Natural killer cell treated with Interleukin-12 subunit alpha and Interleukin-12 subunit beta and Interleukin-15 and Interleukin-18, amount 100 ng/mL, for 72 hours (primary cell): ENCODE measurements at places on chromosomes 13 and 19. TPM values are rescaled to one million over a fixed set of nuclear protein-coding genes. Genes with fewer than 3 reads are reported as not detected.
A peak's percentile ranks its signal among the peaks of the same experiment; 100 is the strongest.

The ACTMAP gene
- total RNA-seq, result 10.9 TPM

The LPAR6 gene
- total RNA-seq, result 16.5 TPM

The C19orf81 gene
- total RNA-seq, result not detected

The VSIG10L gene
- 1.0 TPM for total RNA-seq

DNA sequence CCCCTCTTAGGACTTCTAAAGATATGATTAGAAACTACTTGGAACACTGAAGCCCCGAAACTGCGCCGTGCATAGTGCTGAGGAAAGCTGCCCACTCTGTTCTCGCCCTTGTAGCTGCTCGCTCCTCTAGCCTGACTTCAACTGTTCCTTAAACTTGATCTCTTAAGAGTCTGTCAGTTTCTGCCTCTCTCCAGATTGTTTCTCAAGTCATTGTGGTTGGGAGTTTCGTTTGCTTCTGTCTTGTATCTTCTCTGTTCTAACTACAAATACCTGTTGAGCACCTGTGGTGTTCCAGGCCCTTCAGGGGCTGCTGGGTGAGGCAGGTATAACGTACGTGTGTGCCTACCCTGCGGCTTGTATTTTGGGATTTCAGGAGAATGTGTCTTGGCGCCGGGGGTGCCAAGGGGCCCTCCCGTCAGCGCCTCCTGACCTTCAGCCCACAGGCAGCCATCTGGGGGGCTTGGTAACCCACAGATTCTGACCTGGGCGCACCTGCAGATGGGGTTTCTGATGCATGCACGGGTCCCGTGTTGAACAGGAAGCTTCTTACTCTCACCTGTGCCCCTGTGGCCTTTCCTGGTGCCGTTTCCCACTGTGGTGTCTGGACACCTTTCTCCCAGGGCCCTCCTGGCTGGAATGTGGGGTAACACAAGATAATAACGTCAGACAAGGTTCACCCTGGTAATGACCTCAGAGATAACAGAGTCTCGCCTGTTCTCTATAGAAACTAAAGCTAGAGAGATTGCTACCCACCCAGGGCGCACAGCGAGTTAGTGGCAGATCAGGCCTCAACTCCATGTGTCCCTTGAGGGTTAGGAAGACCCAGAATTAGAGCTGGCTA lies 17.2 kb upstream of the DCUN1D2 start:
- H3K4me1 ChIP-seq, result peaks cover 14% of the 10 kb centered on the region
- H3K36me3 ChIP-seq, result peaks cover 25% of the 10 kb centered on the region
- no peak for DNase-seq
- no peak overlapping the region for H3K4me3 ChIP-seq

DNA sequence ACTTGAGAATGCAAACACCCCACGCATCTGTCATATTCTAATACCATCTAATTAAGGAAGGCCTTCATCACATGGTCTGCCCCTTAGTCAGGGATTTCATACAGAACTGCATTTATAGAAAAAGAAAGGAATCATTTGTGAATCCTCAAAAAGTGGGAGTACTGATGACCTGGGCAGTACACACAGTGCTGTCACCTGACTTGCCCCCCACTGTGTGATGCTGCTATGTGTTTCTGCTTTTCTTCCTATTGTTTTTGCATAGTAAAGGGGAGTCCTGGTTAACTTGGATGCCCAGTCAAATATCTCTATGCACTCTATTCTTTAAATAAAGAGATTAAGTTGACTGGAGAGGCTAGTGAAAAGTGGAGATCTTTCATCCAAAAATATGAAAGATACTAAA lies 1921.2 kb upstream of the PRR20A start:
- DNase-seq, result no peak
- no peaks in the 10 kb centered on the region for H3K4me1 ChIP-seq
- H3K4me3 ChIP-seq, result no peak overlapping the region

- no peaks in the 10 kb centered on the region for H3K36me3 ChIP-seq
Measured at GRCh38 chr13:80889829-80890228, 548.9 kb upstream of the SPRY2 start.

GRCh38 chr19:48379058-48379457 lies 12.3 kb downstream of the KDELR1 start:
- H3K36me3 ChIP-seq, result no peaks in the 10 kb centered on the region
- H3K27ac ChIP-seq, result no peak overlapping the region
- no peaks in the 10 kb centered on the region for H3K4me1 ChIP-seq
- DNase-seq, result no peak
- H3K4me3 ChIP-seq, result no peak overlapping the region

DNA sequence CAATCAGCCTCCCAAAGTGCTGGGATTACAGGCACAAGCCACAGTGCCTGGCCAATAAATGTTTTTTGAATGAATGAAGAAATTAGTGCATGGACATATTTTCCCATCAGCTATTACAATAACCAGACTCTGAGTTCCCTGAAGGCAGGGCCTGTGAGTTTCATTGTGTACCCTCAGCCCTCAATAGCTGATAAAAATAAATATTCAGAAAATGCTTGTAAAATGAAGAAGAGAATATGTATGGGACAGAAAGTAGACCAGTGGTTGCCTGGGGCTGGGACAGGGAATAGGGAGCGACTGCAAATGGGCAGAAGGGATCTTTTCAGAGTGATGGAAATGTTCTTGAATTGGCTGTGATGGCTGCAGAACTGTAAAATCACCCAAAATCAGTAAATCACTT lies 28.8 kb downstream of the NUMBL start:
- H3K27me3 ChIP-seq, result no peaks in the 10 kb centered on the region
- H3K36me3 ChIP-seq, result no peaks in the 10 kb centered on the region
- H3K4me1 ChIP-seq, result peaks cover 8% of the 10 kb centered on the region
- H3K27ac ChIP-seq, result no peak overlapping the region
- no peak overlapping the region for H3K4me3 ChIP-seq

- DNase-seq, result no peak
- H3K4me1 ChIP-seq, result no peaks in the 10 kb centered on the region
- no peak overlapping the region for H3K27ac ChIP-seq
- H3K4me3 ChIP-seq, result no peak overlapping the region
- H3K36me3 ChIP-seq, result no peaks in the 10 kb centered on the region
Measured at GRCh38 chr13:43229506-43229905, 206.1 kb downstream of the DNAJC15 start.

- no peak for DNase-seq
- no peaks in the 10 kb centered on the region for H3K27me3 ChIP-seq
- H3K4me1 ChIP-seq, result peaks cover 7% of the 10 kb centered on the region
- H3K4me3 ChIP-seq, result no peak overlapping the region
- peaks cover 14% of the 10 kb centered on the region for H3K36me3 ChIP-seq
Measured at GRCh38 chr19:38907670-38908069, 4.3 kb downstream of the CCER2 start.

GRCh38 chr19:16829822-16830289 lies 658 bp downstream of the SIN3B start:
- peak overlapping the region; percentile 35 for H3K27ac ChIP-seq
- peak overlapping the region; percentile 74 for H3K4me3 ChIP-seq
- peaks cover 9% of the 10 kb centered on the region for H3K36me3 ChIP-seq
- peaks cover 24% of the 10 kb centered on the region for H3K4me1 ChIP-seq
- no peak for DNase-seq
- H3K27me3 ChIP-seq, result peaks cover 19% of the 10 kb centered on the region

- DNase-seq, result no peak
- no peak overlapping the region for H3K4me3 ChIP-seq
- peaks cover 3% of the 10 kb centered on the region for H3K4me1 ChIP-seq
- H3K36me3 ChIP-seq, result no peaks in the 10 kb centered on the region
- H3K27ac ChIP-seq, result no peak overlapping the region
Measured at GRCh38 chr19:1985588-1986356, 29.7 kb downstream of the BTBD2 start.
